NCI-H526 (cell line): ENCODE measurements at places on chromosomes 3 and 15.

DNA sequence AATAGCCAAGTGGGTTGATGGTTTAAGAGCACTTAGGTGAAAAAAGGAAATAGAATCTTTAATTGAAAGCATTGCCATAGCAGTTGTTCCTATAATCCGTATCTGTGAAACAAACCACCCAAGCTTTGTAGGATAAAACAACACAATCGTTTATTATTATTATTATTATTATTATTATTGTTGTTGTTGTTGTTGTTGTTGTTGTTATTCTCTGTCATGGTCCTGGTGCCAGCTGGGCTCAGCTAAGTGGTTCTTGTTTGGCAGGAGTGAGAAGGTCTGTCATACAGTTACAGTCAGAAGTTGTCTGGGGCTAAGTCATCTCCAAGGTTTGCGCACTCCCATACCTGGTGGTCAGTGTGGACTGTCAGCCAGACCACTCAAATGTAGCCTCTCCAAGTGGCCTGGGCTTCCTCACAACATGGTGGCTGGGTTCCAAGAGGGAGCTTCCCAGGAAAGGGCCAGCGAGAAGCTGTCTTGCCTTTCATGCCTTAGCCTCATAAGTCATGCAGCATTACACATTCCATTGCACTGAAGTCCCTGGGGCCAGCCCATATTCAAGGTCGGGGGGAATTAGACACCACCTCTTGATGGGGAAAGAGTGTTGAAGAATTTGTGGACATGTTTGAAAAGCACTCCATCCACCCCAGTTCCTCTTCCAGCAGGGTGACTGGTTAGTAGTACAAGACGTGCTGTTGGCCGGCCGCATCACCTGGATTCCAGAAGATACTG is 54.3 kb upstream of the FGD5 start:
- no peak for DNase-seq

- no peak for DNase-seq
These were observed 31.3 kb upstream of the LPP start for GRCh38 chr3:188122571-188123169.

- peak; percentile 83 for DNase-seq
These were observed 205.9 kb upstream of the IGF1R start for GRCh38 chr15:98442379-98442833.

DNA sequence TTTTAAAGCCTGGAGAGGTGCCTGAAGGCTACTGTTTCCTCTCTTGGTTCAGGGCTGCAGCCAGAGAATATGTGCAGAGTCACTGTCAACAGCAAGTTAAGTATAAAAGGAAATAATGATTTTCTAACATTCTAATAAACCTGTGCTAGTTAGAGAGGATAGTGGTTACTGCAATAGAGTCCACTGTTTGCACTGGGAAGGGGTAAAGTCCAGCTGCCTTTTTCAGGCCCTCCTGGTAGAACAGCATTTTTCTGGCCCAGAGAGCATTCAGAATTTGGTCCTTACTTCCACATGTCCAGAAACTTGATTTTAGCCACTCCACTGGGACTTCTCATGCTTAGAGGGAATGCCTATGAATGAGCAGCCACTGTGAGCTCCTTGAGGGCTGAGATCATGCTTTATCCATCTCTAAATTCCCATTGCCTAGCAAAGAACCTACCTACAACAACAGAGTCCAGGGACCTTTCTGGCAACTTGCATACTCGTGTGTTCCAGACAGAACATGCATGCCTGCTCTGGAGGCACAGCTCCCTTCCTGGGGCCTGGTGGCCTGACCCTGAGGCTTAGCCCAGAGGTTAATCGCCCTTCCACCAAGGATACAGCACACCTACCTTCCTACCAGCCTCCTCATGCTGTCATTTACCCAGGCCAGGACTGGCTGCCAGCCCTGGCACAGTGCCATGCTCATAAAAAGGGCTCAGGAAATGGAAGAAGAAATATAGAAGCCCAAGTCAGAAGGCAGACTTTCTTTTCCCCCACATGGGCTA is 50.3 kb upstream of the ATP13A3 start:
- no peak for DNase-seq

DNA sequence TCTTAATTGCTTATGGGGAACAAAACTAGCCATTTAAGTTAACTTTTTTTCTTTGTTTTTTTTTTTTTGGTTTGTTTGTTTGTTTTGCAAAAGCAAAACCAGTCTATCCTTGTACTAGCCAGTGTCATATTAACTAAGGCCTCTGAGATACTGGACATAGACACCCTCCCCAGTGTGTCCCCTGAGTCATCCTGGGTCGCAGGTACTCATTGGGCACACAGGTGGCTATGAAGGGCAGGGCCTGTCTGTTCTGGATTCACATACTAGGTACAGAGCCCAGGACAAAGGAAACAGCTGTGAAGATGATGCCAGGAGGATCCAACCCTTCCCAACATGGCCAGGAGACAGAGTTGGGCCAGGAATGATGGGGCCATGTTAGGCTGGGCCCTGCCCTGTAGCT is 318.1 kb downstream of the THSD4 start:
- DNase-seq = no peak

- DNase-seq = peak; percentile 33
These were observed 106.7 kb downstream of the GABRB3 start for GRCh38 chr15:26665957-26666791.

DNA sequence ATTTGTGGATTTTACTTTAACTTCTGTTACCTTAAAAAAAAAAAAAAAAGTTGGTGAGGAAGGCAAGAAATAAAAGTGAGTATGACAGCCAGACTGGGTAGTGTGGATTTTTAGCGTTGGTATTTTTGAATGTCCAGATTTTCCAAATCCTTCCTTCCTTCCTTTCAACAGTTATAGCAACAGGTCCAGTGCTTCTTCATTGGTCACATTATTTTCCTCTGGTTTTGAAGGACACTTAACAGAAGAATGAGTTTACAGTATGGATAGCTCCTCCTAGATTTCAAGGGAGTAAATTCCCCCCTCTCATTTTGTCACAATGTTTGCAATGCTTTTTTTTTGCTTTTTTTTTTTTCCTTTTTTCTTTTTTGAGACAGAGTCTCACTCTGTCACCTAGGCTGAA is 6.4 kb downstream of the MAPKBP1 start:
- DNase-seq = no peak

DNA sequence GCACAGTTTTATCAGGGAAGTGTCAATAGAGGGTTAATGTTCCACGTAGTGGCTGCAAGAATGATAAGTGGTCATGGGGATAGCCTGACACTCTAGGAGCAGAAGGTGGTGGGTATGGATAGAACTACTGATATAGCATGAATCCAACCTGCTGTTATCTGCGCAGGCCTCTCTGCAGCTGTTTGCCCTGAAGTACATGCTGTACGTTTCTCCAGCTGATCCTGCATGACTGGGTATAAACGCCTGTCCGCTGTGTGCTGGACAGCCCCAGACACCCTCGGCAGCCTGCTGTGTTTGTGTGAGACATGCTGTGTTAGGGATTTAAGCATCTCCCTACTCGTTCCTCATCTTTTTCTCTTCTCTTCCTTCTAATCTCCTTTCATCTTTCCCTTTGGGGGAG is 87.1 kb downstream of the LPP start:
- no peak for DNase-seq

- peak; percentile 69 for DNase-seq
These were observed 589 bp downstream of the HERC1 start for GRCh38 chr15:63833021-63833696.

DNA sequence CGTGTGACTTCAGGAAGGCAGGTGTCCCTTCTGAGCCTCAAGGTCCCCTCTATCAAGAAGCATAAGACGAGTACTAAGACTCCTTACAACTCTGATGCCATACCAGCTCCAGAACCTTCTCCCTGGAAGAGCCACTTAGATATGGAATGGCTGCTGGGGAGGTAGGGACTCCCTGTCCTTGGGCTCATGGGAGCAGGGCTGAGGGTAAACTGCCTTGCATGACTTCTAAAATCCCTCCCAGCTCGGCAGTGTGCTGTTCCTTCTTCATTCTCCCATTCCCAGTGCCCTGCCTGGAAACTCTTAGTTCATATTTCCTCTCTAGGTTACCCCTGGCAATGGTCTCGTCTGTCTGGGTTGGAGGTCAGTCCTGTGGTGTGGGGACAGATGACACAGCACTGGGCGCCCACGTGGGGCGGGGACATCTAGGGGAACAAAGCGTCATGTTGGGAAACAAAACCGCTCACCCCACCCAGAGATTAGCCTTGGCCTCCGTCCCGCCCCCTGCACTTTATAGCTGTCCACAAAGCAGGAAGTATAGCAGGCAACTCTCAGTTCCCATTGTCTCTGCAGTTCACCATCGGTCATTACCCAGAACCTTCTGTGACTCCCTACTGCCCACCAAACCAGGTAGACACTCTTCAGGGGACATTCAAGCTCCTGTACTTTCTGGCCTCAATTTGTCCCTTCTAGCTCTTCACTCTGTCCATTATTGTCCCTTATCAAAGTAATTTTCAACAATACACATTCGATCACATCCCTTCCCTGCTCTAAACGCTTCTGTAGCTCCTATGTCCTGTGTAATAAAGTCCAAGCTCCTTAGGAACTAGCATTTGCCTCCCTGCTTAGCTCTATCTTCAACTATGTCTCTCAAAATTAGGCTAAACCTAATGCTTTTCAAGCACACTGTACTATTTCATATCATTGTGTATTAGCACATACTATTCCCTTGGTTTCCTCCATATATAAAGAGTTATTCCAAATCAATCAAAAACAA is 73.8 kb downstream of the IQSEC1 start:
- DNase-seq = no peak

DNA sequence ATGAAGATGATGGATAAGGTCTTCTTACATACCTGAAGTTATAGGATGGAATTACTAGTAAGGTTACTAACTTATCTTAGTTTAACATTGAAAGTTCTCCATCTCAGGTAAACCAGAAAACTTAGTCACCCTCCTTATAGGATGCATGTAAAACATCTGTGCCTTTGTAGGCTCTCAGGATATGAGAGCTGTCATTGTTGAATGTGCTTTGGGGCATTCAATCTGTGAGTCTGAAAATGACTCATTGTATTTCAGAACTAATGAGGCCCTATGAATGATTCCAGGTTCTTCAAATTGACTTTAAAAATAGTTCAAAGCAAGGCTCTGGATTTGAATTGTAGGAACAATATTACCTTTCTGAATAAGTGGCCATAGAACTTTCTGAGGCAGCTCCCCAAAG is 237.7 kb upstream of the AZI2 start:
- DNase-seq = no peak

- no peak for DNase-seq
These were observed 35.4 kb upstream of the SPRED1 start for GRCh38 chr15:38217191-38217595.

DNA sequence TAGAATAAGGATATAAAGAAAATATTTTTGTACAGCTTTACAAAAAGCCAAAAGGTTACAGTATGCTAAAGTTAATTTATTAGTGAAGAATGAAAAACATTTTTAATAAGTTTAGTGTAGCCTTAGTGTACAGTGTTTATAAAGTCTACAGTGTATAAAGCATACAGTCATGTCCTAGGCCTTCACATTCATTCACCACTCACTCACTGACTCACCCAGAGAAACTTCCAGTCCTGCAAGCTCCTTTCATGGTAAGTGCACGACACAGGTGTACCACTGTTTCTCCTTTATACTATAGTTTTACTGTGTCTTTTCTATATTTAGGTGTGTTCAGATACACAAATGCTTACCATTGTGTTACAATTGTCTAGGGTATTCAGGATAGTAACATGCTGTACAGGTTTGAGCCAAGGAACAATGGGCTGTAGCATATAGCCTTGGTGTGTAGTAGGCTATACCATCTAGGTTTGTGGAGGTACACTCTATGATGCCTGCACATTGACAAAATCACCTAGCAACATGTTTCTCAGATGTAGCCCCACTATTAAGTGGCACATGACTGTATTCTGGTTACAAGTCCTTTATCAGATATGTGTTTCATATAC is 197.1 kb upstream of the KBTBD8 start:
- no peak for DNase-seq

GRCh38 chr15:83776986-83777385 is 123.1 kb downstream of the ADAMTSL3 start:
- no peak for DNase-seq
